ENCODE measurements at places on chromosomes 4 and X.

DNA sequence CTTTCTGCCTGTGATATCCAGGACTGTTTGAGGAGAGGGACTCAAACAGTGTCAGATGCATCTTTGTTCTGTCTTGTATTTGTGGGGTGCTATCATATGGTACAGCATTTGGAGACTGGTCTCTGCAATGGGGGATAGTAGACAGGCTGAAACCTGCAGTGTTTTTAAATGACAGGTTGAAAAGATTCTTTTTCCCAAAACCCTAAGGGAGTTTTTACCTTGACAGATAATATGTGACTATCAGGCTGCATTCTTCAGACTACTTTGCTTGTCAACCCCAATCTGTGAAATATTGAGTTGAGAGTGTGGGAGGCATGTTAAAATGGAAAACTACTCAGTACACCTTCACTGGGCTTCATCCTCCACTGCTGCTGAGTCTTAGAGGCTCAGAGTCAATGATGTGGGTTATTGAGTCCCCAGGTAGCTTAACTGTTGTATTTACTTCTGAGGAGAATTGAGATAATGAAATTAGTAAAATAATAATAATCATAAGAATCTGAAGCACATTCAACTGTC lies 274.9 kb downstream of the GASK1B start:
- no peak for DNase-seq

GRCh38 chr4:104860238-104861123 lies 286.2 kb upstream of the TET2 start:
- no peak for DNase-seq

- DNase-seq: no peak
These were observed 12.2 kb upstream of the MCF2 start for GRCh38 chrX:139720136-139720535.

DNA sequence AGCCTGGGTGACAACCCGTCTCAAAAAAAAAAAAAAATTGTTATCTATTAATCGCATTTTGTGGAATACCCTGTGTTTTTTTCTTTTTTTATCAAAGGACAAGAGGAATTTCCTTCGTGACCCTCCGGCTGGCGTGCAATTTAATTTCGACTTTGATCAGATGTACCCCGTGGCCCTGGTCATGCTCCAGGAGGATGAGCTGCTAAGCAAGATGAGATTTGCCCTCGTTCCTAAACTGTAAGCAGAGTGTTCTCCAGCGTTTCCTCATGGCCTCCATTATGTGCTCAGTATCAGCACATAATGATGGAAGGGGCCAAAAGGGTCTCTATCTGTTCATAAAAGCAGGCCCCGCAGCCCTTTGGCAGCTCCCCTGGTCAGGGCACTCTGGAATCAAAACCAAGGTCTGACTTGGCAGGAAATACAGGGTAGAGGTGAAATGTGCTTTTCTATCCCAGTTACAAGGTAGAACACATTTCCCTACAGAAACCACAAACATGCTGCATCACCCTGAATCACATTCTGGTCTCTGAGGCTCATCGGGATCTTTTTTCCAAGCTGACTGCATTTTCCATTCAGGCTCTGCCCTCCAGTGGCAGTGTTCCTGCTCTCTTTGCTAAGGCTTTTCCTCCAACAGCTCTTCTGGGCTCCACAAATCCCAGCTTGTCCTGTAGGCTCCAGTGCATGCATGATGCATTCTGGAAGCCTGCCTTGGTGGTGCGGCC lies 24.4 kb downstream of the SYAP1 start:
- no peak for DNase-seq

- no peak for DNase-seq
These were observed at the start of gene PAK3 for GRCh38 chrX:111095974-111096895. TSS of gene PAK3 (plus strand) at chrX:111096191. CDS start at chrX:111123104, 26,913 bp downstream.

GRCh38 chrX:103378990-103379389 lies 2.7 kb downstream of the BEX3 start:
- no peak for DNase-seq

- peak; percentile 56 for DNase-seq
These were observed 602.8 kb upstream of the DIPK2B start for GRCh38 chrX:45803383-45803921.

DNA sequence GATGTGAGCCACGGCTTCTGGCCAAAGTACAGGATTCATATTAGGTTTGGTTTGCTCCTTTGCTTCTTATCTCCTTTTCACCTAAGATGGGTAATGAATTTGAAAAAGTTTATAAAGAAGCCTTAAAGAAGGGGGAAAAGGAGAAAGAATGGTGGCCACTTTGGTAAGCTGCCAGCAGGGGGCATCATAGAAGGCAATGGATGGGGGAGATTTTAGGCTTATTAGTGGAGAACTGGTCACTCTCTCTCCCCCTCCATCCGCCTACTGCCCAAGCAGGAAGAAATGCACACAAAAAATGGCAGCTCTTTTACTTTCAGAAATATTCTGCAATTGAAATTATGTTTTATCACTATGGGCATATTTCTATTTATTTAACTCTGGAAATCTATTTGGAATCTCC lies 32.0 kb downstream of the SPARCL1 start:
- DNase-seq: no peak

DNA sequence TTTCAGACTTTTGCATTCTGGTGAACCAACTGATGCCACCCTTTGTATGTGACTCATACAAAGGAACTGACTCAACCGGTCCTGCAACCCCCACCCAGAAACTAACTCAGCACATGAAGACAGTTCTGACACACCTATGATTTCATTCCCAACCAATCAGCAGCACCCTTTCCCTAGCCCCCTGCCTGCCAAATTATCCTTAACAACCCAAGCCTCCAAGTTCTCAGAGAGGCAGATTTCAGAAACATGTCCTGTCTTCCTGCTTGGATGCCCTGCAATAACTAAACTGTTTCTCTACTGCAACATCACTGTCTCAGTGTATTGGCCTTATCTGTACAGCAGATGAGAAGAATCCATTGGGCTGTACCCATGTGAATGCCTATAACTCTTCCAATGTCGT lies 284.7 kb downstream of the CAMK2D start:
- no peak for DNase-seq

All from SIG-M5 (cell line).